ENCODE measurements at places on chromosomes 7 and 10.

- DNase-seq = no peak
Measured at GRCh38 chr7:20399521-20399920, 68.8 kb downstream of the ITGB8 start.

DNA sequence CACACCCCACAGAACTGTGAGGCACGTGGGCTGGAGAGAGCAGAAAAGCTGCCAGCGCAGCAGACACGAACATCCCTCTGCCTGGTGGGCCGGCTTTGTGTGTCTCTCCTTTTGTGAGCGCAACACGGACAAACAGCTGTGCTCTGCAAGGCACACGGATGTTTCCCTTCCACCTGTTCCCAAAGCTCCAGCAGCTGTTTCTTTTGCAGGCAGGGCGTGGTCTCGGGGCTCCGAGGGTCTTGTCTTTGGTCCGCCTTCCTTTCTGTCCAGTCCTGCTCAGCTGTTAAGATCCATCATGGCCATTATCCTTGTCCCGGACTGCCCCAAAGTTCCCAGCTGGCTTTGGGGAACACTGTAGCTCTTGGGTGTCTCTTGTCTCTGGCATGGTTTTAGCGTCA, 32.7 kb upstream of the SH2B2 start:
- no peak for DNase-seq

- DNase-seq = no peak
Measured at GRCh38 chr10:110546499-110547110, 20.9 kb upstream of the SMC3 start.

GRCh38 chr7:41122256-41122987, 580.5 kb downstream of the INHBA start:
- no peak for DNase-seq

DNA sequence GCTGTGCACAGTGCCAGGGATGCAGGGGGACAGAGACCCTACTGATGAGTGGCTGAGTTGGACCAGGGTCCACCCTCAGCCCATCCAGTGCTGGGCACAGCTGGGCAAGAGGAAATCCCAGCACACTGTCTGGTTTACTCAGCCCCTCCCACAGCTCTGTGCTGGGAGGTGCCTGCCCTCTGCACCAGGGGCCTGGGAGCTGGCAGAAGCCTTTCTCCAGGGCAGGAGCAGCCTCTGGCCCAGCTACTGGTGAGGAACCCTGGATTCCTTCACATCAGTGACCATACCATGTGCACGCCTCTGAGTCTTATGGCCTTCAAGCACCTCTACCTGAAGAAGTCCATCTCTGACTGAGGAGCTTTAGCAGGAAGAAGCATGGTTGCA, 25.9 kb upstream of the C10orf71 start:
- no peak for DNase-seq

GRCh38 chr7:157854066-157854891, 517.5 kb downstream of the DNAJB6 start:
- DNase-seq = no peak

- DNase-seq = no peak
Measured at GRCh38 chr7:85205754-85206153, 18.9 kb upstream of the SEMA3D start.

- no peak for DNase-seq
Measured at GRCh38 chr10:77582710-77583115, 54.9 kb downstream of the KCNMA1 start.

- DNase-seq = no peak
Measured at GRCh38 chr7:30906515-30907240, 5.0 kb upstream of the AQP1 start.

DNA sequence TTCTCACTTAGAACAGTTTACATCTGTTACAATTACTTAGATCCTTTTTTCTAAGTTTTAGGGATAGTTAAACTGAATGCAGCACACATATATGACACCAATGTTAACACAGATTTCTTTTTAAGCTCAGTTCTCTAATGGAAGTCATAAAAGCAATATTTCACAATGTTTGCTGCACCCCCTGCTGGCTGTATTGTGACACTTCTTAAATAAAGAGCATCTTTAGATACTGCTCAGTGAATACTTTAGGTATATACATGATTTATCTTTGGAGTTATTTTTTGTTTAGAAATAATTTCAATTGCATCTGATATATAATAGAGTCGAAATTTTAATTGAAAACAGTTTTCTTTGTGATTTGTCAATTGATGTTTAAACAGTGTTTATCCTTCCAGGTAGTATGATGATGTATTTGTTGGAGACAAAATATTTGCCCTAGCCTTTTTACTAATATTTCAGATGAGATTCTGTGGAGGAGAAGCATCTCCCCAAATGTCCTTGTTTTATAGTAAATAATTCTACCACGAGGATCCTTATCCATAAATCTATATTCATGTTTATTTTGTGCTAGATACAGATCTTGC, 174.4 kb downstream of the ST7 start:
- no peak for DNase-seq

GRCh38 chr10:6583447-6583846, 3.4 kb upstream of the PRKCQ start:
- no peak for DNase-seq

DNA sequence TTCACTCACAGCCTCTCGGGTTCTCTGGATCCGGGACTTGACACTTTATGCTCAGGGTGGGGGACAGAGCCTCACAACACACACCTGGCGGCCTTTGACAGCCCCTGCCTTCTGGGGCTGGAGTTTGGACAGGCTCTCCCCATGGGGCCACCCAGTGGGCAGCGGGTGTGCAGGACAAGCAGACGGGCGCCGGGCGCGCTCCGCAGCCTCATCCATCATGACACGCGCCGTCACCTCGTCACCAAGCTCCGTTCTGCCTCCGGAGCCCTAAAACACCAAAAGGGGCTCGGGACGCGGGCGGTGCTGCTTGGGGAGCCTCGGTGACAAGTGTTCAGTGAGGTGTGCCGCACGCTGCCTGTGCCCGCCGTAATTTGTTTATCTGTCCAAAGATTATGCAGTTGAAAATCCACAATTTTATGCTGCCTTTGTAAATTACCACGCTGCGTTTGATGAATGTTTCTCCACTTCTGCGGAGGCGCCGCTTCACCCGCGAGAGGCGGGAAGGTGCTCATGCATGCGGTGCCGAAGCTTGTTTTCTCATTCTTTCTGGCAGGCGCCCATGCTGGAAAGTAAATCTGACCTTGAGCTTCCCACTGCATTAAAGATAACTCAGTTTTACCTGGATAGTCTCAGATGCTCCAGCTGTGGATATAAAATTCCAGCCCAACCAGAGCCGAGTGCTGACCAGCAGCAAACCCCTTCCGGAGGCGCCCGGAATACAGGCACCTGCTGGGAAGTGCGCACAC, 6.2 kb downstream of the NKX6-2 start:
- DNase-seq = no peak

- no peak for DNase-seq
Measured at GRCh38 chr10:71103961-71104360, 108.4 kb upstream of the UNC5B start.

GRCh38 chr10:49180444-49180860, 7.7 kb downstream of the TMEM273 start:
- no peak for DNase-seq

GRCh38 chr10:87866412-87866974, 3.1 kb downstream of the PTEN start:
- no peak for DNase-seq

DNA sequence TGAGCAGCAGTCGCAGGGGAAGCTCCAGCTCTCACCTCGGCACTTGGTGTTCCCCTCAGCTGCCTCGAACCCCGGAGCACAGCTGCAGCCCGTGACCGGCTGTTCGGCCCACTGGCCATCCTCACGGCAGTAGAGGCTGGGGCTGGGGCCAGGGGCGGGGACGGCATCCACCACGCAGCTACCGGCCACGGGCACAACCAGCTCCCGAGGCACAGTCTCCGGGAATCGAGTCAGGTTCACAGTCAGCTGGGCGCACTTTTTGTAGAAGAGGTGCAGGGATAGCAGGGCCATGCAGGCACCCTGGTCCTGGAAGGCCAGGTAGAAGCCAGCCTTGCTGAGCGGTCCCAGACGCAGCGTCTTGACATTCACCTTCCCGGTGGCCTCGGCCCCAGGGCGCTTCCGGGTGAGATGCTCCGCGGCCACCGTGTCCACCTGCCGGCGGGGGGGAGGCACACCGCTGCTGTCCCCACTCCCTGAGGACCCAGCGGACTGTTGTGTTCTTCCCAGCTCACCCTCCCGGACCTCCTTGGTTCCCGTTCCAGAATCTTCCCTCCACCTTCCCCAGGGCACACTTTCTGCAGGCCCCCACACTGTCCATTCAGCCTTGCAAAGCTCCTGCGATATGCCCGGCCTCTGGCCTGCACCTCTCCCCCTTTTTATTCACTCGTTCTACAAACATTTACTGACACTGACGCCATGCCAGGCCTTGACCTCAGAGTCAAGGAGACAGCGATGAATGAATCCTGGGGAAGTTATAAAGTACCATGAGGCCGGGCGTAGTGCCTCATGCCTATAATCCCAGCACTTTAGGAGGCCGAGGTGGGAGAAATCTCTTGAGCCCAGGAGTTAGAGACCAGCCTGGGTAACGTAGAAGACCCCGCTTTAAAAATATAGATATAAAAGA, 4.8 kb downstream of the EPHB4 start:
- no peak for DNase-seq

GRCh38 chr7:107809179-107809578, 6.2 kb upstream of the SLC26A3 start:
- no peak for DNase-seq

GRCh38 chr7:32293833-32294232, 196.3 kb downstream of the LSM5 start:
- DNase-seq = no peak

DNA sequence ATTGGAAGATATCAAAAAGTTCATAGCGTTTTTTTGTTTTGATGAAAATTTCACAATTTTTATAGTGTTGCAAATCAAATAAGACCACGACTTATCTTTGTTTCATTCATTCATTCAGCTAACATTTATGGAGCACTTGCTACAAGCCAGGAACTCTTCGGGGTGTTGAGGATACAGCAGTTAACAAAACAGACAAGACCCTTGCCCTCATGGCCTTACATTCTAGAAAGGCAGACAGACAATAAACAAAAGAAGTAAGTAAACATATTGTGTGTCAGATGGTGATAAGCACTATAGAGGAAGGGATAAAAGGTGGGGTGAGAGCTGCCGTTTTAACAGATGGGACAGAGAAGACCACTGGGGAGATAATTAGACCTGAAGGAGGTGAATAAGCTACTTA, 41.6 kb upstream of the GSAP start:
- no peak for DNase-seq

DNA sequence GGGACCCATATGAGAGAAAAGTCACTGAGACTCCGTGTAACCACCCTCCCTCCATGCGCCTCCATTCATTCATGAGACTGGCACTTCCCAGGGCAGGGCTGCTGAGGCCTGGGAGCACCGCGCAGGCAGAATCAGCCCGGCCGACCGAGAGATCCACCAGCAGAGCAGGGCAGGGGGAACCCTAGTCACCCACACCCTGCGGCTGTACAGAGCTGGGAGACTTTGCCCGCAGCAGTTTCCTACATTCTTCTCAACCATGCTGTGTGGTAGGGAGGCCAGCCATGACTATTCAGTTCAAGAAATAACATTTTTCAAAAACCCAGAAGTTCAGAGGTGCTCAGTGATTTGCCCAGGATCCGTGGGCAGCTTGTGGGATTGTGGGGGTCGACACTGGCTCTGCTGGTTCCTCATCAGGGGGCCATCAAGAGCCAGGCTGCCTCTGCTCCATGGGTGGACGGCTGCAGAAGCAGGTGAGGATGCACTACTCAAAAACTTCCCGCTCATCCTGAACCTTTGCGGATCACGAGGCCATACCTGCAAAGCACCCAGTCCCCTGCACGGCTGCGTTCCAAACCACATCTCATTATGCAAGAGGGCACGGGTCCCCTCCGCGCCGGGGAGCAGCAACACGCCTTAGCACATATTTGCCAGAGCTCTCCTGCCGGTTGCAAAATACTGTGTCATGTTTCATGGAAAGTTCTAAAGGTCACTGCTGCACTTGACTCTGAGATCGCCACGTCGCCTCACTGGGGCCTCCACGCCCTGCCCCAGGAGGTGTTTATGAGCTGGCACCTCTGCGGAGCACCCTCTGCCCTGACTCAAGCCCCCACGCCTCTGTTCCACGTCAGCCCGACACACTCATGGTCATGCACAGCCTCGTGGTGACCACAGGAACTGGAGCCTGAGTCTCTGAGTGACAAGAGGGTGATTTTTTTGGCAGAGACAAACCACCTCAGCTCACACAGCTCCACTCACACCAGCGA, 132.0 kb downstream of the PRKAG2 start:
- DNase-seq = no peak

DNA sequence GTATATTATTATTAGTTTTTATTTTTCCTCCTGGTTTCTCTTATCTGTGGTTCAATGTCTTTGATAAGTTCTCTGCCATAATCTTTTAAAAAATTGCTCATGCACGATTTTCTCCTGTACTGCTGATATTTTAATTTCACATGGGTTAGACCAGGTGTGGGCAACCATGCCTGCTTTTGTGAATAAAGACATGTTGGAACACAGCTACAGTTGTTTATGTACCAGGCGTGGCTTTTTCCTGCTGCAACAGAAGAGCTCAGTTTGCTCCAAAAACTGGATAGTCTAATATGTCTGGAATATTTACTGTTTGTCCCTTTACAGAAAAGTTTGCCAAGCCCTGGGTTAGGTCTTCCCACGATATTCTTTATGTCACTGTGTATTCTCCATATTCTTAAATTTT, 105.2 kb downstream of the VWC2 start:
- DNase-seq = no peak

GRCh38 chr10:86657011-86657395, 2.7 kb downstream of the OPN4 start:
- no peak for DNase-seq

- DNase-seq = no peak
Measured at GRCh38 chr7:74015670-74016069, 12.3 kb upstream of the ELN start.

DNA sequence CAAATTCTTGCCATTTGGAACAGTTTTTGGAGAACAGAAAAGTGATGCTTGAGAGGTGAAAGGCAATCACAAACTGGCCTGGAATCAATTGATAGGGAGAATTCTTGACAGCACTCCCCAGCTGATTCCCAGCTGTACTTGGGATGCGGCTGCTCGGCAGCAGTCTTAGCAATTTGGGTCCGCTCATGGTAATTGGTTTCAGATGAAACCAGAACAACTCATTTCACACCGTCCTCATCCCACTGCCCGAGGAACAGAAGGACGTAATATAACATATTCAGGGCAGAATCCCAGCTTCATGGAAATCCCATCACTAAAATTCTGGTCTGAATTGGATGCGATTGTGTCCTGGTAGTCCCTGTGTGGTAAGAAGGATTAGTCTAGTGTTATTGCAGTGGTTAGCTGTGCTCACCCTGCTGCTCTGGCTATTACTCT, 223.3 kb upstream of the FERD3L start:
- no peak for DNase-seq

DNA sequence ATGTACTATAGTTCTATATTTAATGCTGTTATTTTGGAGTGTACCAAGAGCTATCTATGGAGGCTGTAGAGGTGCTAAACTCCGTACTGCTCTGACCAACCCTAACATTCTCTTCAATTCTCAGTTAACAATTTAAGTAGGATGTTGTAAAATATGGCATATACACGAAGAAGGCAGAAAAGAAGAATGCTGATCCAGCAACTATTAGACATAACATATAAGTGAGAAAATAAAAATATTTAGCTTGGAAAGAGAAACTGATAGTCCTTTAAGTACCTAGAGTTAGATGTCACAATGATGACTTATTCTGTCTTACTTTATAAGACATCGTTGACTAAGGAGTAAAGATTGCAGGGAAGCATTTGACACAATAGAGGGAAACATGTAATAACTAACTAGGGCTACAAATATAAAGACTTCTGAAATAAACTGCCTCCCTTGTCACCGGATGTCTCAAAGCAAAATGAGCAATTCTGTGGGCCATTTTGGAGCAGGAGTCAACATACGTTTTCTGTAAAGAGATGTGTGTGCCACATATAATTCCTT, 159.5 kb downstream of the CPEB3 start:
- DNase-seq = no peak
